BJ (cell line): ENCODE measurements at places on chromosomes 12 and 14.

DNA sequence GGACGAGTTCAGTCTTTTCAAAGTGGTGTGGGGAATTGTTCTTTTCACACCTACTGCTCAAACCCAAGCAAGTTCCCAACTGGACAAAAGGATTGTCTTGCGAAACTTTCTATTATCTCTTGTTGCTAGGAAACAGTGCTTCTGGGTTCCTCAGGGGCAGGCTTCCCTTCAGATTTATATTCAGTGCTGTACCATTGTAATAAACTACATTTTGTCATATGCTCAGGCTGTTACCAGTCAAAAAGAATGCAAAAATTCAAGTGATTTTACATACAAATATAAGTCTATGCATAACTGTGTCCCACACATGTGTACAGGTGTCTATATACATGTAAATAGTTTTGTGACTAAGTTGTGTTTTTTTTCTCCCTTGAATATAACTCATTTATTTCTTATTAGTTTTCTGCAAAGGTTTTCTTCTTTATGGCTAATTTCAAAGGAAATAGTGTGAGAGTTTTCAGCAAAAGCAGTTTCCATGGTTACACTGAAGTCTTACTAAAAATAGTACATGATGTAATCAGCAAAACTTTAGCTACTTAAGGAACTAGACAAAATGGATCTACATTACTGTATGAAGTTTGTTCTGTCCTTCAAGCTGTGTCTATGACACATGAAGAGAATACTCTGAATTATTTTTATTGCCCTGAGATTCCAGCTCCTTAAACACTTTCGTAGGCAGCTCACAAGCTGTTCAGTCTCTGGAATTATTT lies 430.2 kb upstream of the TMPO start:
- no peak for DNase-seq

- DNase-seq: no peak
These were observed 97.7 kb downstream of the NTS start for GRCh38 chr12:85971800-85972199.

DNA sequence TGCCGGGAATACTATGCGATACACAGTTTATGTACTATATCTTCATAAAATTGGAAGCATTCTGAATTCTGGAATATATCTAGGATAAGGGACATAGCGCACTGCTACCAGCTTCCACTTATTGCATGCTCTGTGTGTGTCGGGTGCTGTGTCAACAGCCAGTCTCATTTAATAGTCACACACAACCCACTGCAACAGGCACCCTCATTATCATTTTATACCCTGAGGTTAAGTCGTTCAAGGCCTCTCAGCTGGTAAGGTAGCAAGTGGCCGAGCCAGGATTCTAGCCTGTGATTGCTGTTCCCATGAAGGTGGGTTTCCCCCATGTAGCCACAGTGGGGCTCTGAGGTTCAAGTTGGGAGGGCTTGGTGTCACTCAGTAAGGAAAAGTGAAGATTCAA lies 7.0 kb downstream of the PPP1R1A start:
- no peak for DNase-seq

GRCh38 chr14:62670526-62670925 lies 374.7 kb downstream of the KCNH5 start:
- DNase-seq: no peak

DNA sequence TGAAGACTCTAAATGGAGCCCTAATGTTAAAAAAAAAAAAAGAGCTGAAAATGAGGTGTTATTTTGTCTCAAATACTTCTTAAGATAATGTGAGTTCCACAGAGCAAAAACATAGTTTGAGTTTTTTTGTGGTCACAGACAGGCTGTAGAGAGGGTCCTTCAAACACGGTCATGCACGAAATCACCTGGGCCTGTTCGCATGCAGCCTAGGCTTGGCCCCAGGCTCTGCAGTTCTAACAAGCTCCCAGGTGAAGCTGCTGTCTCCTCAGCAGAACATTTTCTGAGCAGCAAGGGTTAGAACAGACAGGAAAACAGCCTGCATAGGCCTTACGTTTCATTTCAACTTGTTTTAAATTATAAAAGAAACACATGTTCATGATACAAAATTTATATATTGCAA lies 65.4 kb upstream of the TBPL2 start:
- DNase-seq: no peak

DNA sequence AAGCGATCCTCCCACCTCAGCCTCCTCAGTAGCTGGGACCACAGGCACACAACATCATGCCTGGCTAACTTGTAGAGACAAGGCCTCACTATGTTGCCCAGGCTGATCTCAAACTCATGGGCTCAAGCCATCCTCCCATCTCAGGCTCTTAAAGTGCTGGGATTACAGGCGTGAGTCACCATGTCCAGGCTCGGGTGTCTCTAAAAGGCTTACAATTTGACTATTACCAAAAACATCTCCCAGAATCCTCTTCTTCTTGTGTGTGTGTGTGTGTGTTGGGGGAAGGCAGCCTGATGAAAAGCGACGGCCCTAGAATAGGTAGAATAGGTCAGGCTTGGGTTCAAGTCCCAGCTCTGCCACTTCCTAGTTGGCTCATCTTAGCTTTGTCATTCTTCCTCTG lies 16.8 kb downstream of the MSI1 start:
- DNase-seq: no peak
